ENCODE measurements at places on chromosomes 2 and 18.
A peak's percentile ranks its signal among the peaks of the same experiment; 100 is the strongest.

DNA sequence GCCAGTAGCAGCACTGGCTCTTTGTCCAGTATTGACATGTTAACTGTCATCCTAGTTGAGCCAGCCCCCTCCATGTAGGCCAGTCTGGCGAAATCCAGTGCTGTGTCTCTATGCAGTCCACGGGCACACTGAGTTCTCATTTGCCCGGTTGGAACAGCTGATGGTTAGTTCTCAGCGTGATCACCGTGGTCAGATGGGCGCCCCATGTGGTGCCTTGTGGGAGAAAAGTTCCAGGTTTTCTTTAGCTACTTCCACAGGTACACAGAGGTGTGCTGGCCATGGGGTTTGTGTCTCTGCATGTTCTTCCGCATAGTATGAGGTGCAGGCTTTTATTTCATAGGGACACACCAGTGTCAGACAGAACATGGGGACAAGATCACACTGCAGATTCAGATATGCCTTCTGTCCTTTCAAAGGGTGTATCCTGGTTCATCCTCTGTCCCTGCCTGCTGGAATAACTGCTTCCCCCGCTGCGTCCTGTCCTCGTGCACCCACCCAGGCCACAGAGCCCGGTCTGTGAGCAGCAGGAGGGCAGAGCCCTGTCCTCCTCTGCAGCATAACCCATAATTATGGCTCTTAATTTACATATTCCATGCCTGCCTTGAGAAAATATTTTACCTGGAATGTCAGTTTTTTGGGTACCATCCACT lies 334.1 kb downstream of the GBX2 start:
- no peak for DNase-seq

DNA sequence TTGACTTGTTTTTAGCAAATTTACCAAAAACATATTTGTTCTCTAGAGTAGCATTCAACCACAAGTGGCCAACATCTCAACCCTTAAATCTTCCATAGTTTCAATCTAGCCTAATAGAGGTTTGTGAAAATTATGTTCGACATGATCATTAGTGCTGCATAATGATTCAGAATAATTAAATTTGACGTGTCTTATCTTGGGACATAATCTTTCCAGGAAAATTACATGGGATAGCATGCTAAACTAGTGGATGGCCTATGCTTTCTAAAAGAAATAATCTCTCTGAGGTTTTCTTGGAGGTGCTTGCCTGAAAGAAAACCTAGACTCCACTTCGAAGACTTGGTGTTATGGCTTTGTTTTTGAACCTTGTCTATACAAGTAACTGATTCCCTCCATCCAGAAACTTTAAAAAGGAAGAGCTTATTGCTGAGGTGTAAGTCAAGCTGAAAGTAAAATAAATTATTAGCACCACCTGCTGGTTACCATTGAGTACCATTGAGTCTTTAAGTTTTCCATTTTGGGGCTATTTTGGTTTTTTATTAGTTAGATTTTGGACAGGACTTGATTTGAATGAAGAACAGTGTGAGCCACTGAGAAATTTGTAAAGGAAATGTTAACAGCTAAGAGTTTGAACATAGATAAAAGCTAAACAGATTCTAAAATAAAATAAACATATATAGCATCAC lies 32.7 kb downstream of the COX7A2L start:
- peak; percentile 34 for DNase-seq

- DNase-seq: no peak
Measured at GRCh38 chr2:72340665-72341064, 193.0 kb upstream of the CYP26B1 start.

DNA sequence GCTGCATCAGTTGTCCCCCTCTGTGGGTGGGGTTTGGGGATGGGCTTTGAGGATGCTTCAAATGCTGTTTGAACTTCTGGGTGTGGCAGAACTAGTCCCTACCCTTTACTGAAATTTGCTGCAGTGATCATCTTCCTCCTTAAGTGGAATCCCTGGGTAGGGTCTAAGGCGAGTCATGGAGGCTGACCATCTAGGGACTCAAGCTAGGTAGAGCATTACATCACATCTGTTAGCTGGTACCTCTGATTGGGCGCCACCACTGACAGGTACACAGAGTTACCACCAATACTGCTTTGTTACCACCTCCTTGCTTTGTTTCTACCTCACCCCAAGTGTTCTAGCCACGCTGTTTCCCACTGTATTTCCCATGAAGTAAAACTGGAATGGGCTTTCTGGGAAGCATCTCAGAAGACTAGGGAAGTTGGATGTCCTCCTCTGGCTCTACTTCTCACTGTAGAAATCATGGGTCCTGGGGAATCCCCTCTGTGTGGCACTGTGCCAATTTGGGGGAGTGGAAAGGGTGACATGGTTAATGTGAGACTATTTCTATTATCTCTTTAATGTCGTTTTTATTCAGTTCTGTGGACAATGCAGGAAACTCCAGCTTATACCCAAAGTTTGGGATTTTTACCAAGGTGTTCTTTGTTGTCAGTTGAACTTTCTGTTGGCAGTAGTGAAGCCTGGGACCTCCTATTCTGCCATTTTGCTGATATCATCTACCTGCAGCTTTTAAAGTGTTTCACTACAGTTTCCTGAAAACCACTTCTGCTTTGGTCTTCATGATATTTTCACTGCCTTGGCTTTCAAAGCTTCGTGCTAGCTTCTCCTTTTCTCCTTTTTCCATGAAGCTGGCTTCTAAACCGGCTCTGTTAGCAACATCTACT lies 14.5 kb upstream of the SULT1C4 start:
- no peak for DNase-seq

- DNase-seq: no peak
Measured at GRCh38 chr2:120541553-120541932, 194.1 kb upstream of the GLI2 start.

GRCh38 chr2:1826226-1826905 lies 82.1 kb upstream of the PXDN start:
- DNase-seq: no peak

- no peak for DNase-seq
Measured at GRCh38 chr2:28098501-28099225, 208.1 kb downstream of the BABAM2 start.

- no peak for DNase-seq
Measured at GRCh38 chr2:217990389-217990788, 12.4 kb downstream of the TNS1 start.

DNA sequence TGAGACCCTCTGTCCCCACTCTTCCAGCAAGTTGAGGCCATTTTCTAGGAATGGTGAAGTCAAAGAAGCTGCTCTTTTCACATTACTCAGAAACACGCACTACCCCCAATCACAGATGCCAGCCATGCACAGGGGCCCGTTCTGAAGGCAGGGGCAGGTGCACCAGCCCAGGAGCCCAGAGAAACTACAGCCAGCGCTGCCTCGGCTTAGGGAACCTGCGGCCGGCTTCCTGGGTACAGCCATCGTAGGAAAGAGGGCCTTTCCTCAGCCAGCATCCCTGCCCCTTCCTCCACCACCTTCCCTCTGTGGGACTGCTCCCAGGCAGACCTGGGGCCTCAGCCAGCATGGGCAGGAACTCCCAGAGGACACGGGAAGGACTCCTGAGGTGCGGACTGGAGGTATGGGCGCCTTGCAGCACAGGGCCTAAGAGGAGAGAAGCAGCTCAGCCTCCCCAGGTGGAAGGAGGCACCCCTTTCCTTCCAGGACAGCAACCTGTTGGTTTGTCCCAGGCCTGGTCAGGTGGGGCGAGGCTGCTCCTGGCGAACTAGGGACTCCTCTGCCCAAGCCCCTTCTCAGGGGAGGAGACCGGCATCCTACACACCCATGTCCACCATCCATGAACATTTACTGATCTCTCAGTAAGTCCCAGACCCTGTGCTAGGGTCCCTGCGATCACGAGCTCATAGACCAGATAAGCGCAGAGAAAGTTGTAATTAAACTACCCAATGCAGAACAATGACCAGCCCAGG lies 99.0 kb upstream of the ID2 start:
- no peak for DNase-seq

GRCh38 chr2:158968396-158969161 lies at the start of gene TANC1:
TSS of gene TANC1 (plus strand) at chr2:158968640. CDS start at chr2:159065911, 97,271 bp downstream.
- DNase-seq: peak; percentile 79

- DNase-seq: no peak
Measured at GRCh38 chr2:101792208-101792607, 94.7 kb downstream of the MAP4K4 start.

GRCh38 chr2:125526093-125526492 lies 1129.9 kb upstream of the GYPC start:
- no peak for DNase-seq

GRCh38 chr18:75113455-75113854 lies 95.5 kb downstream of the PTGR3 start:
- no peak for DNase-seq

DNA sequence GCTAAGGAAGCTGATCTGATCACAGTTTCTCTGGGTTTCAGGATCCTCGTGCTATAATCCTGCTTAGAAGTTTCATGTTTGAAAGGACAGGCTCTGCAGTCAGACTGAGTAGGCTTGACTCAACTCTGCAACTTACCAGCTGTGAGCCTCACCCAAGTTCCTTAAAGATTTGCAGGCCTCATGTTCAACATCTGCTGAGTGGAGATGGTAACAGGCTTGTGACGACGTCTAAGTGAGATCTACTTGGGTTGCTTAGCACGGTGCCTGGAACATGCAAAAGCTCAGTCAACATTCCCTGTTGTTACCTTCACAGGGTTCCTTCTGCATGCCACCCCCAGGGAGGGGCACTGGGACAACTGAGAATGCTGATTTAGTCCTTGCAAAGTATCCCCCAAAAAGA lies 164.2 kb downstream of the C1D start:
- no peak for DNase-seq

GRCh38 chr2:32865399-32866068 lies 81.2 kb upstream of the LTBP1 start:
- DNase-seq: peak; percentile 83

GRCh38 chr2:23629772-23630480 lies 244.9 kb downstream of the KLHL29 start:
- no peak for DNase-seq

- DNase-seq: no peak
Measured at GRCh38 chr2:3449086-3449485, 69.6 kb downstream of the TRAPPC12 start.

DNA sequence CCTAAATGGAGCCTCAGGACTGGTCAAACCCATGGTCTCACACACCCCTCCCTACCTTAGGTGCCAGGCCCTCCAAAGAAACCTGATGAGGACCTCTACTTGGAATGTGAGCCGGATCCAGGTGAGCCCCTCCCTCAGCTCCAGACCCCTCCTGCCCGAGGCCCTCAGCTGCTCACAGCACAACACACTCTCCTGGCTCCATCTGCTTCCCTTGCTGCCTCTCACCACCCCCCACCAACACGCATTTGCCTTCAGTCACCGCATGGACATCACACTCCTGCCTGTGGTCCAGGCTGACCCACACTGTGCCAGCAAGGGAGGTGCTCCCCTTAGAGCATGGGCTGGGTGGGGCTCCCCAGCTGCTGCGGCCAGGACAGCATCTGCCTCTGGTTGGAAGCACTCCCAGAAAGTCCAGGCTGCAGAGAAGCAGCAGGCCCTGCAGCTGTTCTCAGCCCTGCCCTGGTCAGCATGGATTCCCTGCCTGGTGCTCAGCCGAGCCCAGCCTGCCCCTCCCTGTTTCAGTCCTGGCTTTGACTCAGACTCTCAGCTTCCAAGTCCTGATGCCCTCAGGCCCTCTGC lies 15.1 kb downstream of the SH2D6 start:
- no peak for DNase-seq

- no peak for DNase-seq
Measured at GRCh38 chr2:79981316-79981715, 323.2 kb downstream of the LRRTM1 start.

GRCh38 chr2:124678043-124678442 lies 653.0 kb downstream of the CNTNAP5 start:
- DNase-seq: no peak

DNA sequence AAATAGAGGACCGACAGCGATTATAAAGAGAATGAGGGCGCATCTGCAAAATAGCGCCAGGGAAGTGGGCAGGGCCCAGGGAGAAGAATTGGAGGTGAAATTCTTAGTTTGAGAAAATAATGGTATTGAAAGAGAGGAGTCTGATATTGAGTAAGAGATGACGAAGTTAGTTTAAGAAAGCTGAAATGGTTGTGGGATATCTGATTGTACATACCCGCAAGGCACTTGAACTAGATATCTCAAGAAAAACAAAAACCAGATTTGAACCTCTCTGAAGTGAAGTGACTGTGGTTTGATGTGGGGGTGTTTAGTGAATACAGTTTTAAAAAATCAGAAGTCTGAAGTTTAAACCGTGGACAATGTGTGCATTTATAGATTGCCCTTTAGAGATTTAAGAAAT lies 38.9 kb downstream of the ZNF532 start:
- DNase-seq: no peak
